ENCODE measurements at places on chromosomes 2 and 18.

DNA sequence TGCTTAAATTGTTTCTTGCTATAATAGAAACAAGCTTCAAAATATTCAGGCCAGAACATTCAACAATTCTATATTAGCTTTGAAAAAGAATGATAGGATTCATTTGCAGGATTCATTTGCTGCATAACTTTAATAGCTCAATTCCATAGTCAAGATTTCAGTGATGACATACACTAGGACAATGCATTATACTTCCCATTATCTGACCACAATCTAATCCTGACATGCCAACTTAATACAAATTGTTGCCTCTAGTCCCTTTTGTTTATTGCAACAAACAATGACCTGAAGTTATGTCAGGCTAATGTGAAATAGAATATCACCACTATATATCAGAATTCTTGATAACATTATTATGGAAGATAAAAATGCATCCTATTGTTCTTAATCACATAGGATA, 169.4 kb downstream of the DNAH7 start:
- DNase-seq: no peak

DNA sequence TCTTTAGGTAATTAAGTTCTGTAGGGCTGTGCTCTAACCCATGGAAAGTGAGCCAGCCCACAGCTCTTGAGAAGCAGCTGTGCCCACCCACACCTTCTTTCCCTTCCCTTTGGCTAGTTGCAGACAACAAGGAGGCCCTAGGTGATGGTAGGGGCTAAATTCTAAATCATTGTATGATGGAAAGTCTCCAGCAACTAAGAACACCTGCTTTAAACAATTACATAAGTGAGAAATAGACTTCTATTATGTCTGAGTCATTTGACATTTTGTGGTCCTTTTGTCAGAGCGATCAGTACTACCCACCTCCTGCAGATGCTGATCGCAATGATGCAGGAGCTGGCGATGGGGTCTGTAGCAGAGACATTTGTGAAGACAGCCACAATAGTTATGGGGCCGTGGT, 79.6 kb downstream of the TEX51 start:
- DNase-seq: no peak

DNA sequence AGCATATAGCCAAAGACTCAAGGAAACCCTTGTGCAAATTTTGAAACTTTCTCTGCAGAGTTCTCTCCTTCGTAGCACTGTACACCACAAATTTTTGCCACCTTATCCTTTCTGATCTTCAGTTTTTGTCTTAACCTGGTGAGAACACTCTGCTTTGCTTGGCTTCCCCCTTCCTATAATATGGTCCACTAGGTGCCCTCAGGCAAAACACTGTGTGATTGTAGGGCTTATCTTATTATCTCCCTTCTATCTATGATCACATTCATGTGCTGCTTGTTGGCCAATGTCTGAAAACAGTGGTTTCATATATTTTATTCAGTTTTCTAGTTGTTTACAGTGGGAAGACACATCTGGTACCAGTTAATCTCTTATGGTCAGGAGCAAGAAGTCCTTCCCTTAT, 111.1 kb downstream of the MTX2 start:
- DNase-seq: no peak

DNA sequence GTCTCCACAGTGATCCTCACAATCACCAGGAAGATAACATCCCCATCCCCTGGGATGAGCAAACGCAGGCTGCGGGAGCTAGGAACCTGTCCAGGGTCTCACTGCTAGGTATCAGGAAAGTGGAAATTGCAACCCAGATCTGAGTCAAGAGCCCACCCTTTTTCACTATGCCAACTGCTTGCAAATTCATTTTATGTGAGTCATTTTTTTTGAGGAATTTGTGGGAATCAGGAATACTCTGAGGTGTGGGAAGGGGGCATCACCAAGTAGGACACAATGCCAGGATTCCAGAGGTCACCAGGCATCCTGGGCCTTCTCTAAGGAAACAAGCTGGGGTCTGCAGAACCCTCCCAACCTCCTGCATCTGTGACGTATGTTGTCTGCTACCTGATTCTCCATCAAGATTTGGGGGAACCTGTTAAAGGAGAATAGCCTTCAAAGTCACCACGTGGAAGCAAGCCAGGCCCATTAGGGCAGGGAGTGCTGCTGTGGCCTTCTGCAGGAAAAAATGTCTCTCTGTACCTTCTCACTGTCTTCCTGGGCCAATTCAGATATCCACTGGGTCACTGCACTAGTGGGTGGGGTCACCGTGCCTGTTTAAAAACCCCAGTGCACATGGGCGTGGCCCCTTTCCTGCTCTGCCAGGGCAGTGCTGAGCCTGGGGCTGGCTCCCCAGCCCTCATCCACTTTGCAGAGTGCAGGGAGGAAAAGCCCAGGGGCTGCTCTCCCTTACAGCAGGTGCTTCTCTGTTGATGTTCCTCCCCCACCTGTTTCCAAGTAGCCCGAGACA, 50.2 kb downstream of the MCFD2 start:
- DNase-seq: no peak

DNA sequence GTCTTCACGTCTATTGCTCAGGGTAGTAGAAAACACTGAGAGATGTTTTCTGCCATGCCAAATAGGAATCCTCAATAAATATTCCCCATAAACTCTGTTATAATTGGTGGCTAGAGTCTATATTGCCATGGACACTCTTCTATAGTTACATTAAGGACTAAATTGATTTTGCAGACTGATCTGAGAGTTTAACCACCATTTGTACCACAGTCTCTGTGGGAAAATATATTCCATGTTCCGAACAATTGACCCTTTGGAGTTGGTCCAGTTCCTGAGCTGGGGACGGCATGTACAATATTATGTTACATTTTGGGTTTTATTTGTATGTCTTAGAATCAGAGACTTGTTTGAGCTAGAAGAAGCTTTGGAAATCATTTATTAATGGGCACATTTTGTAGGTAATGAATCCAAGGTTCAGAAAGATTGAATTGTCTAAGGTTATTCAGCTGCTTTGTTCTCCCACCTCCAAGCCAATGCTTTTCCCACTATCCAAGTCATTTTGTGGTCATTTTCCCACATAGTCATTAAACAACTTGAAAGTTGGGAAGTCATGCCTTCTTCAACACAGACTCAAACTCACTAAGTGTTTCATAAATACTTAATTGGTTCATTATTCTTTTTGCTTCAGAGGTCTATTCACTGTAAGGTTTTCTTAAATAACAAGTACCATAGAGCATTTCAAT, 5.1 kb upstream of the PPP1CB start:
- DNase-seq: no peak

- no peak for DNase-seq
Measured at GRCh38 chr2:65383541-65384488, 48.6 kb downstream of the SPRED2 start.

- no peak for DNase-seq
Measured at GRCh38 chr2:169095621-169096105, 26.3 kb downstream of the DHRS9 start.

GRCh38 chr2:31337860-31338259, 76.7 kb downstream of the XDH start:
- no peak for DNase-seq

DNA sequence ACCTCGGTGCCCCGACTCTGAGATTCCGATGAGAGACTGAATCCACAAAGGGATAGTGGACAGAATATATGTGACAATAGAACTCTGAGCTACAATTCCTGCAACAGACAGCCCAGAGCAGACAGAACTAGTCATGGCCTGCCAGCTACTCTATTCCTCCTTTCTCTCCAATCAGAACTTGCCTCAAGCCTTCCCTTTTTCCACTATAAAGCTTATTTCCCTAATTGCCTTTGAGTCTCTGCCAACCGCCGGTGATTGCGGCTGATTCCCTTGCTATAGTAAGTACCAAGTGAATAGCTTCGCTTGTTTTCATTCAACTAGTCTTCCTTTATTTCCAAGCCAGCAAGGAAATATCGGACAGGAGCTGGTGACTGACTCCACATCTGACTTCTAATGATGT, 96.8 kb downstream of the DSC3 start:
- no peak for DNase-seq

GRCh38 chr2:62452701-62453454, 53.1 kb downstream of the TMEM17 start:
- DNase-seq: no peak

DNA sequence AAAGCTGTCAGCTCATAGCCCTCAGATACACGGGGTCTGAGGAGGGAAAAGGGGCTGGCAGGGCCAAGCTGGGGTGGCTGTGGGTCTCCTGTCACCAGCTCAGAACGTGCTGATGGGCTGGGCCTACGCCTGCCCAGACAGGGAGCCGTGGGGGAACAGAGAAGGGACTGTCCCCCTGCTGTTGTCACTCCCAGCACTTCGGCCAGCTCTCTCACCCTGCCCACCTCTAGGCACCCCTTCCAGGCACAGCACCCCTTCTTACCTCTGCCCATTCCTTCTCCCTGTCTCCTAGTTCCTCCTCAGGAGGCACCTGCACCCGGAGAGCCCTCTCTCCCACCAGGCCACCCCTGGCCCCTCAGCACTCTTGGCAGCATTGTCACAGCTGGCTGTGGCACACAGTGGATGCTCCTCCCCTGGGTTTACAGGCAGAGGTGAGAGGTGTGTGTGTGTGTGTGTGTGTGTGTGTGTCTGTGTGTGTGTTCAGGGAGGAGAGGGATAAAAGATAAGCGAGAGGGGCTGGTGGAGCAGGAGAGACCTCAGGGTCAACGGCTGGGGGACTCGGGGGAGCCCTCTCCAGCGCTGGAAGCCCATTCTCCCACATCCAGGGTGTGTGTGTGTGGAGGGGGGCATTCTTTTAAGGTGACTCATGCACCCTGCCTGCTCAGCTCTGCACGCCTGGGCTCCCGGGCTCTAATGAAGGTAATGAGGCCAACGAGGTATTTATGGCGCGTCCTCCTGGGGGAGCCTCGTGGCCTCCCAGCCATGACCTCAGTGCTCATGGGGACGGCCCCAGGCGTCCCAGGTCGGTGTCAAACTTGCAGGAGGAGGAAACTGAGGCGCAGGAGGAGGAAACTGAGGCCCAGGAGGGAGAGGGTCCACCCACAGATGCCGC, 66.1 kb upstream of the SMAD7 start:
- no peak for DNase-seq

DNA sequence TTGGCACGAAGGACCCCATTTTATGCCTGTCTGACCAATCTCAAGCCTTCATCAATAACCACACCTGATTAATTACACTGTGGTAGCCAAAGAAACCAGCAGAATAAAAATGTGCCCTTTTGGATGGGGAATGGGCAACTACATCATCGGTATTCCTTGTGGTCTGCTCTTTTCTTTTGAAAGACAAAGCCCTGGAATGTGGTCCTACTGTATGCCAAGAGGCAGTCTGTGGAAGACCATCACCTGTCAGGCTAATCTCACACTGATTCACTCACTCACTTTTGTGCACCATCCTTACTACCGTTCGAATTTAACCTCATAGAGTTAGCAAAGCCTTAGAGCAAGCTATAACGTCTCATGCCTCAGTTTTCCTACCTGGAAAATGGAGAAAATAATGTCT, 275.2 kb upstream of the LRRTM1 start:
- DNase-seq: no peak

DNA sequence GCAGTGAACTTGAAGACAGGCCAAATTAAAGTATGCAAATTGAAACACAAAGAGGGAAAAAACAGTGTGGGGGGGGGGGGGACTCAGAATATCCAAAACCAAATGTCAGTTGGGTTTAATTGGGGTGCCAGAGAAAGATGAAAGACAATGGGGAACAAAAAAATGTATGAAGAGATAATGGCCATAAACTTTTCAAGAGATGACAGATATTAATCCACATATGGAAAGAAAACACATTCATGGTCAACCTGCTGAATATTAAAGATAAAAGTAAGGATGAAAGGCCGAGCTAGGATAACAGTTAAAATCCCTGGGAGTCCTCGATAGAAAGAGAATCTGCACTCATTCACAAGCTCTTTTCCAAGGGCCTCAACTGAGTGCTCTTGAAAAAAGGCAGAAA, 26.6 kb downstream of the SMAD2 start:
- no peak for DNase-seq

DNA sequence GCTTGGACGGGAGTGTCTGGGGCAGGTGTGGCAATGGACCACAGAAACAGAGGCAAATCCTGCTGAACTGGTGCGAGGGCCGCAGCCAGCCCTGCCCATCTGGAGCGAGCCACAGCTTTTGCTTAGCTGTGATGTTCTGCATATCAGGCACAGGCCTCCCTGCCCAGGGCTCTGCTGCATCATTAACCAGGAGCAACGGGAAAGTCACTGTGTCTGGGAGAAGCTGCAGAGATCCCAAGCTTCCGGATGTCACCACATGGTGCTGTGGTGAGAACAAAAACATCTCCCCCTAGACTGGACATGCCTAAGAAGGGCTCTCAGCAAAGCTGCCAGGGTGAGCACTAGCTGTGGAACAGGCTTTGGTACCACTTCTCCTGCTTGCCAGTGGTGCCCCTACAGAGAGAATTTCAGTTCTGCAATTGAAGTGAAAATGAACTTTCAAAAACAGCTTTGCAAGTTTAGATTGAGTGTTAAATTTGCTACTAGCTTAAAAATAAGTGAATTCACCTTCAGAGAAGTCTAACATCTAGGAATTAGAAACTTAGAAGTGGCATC, 172.9 kb upstream of the MYT1L start:
- DNase-seq: no peak

GRCh38 chr2:40201425-40201824, 250.5 kb downstream of the SLC8A1 start:
- no peak for DNase-seq

GRCh38 chr2:43980902-43981301, 14.9 kb downstream of the LRPPRC start:
- DNase-seq: no peak

DNA sequence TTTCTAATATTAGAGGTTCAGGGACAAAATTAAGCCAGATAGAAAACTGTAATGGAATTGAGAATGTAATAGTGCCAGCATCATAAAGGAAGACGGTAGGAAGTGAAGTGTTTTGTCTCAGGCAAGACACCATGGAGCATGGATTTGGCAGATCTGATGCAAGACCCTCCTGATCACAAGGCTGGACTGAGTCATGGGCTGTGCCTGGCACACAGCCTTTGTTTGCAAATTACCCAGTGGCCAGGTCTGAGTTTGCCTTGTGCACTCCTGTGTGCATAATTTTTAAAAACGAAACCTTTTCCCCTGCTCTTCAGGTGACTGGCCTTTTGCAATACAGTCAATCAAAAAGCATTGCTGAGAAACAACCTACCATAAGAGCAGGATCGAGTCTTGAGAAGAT, 2.0 kb upstream of the UPP2 start:
- DNase-seq: no peak

DNA sequence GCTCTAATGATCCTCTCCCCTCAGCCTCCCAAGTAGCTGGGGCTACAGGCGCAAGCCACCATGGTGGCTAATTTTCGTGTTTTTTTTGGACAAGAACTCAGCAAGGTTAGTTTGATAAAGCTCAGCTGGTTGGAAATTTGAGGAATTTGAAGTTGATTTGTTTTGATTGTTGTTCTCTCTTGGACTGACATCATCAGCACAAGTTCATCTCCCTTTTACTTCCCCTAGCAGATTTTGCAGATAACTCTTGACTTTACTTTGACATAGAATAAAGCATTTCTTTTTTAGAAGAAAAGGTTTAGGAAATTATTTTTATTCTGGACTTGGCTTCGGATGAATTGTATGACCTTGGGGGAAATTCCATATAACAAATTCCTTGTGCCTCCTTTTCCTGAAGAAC, 74.9 kb upstream of the DLX2 start:
- no peak for DNase-seq

- no peak for DNase-seq
Measured at GRCh38 chr2:167103757-167104133, 215.5 kb downstream of the XIRP2 start.
